ENCODE measurements at places on chromosomes 3 and 15. TPM values are rescaled to one million over a fixed set of nuclear protein-coding genes. Genes with fewer than 3 reads are reported as not detected.

DNA sequence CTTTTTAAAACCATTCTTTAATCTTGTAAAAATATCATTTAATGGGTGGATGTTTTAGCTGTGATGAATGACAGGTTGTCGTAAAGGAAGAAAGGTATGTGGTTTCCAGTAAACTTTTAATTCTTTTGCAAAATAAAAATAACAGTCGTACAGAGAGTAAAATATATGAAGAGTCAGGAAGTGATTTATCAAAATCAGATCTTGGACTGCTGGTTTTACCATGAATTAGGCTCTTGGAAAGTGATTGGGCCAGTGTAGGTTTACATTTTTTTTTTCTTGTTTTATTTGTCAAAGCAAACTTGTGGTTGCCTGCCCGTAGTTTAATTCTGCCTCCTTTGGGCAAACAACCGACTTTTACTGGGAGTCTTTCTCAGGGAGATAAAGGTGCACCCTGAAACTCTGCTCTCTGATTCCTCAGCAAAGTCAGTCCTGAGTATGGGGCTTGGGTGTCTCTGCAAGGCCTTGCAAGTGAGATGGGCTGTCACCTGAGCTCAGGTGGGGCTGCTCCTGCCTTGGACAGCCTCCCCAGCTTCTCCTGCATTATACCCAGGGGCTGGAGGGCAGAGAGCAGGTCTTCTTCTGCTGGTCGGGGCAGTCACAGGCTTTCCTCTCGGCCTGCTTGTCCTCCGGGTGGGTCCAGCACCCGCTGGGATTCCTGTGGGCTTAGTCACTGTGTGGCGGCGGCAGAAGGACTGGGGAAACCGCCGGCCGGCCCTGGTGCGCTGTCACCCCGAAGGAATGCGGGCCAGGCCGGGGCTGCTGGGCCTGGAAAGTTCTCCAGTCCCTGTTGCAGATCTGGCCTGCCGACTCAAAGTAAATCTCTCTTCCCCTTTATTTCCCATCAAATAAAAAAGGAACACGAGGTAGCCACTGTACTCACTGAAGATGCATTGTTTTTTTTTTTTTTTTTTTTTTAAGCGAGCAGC lies 79.0 kb downstream of the IGF1R start:
- no peak overlapping the region for H3K4me3 ChIP-seq
- peaks cover 9% of the 10 kb centered on the region for H3K4me1 ChIP-seq
- H3K36me3 ChIP-seq = peaks cover 8% of the 10 kb centered on the region
- H3K27me3 ChIP-seq = no peaks in the 10 kb centered on the region

DNA sequence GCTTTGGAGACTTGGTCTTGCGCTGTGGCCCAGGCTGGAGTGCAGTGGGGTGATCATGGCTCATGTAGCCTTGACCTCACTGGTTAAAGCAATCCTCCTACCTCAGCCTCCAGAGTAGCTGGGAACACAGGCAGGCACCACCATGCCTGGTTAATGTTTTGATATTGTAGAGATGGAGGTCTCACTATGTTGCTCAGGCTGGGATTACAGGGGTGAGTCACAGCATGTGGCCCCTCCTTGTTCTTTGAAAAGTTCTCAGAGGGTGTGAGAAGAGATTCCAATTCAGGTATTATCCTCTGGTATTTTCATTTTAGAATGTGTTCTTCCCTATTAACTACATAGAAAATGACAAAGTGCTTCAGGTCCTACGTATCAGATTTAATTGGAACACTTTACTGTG lies 51.9 kb upstream of the RPL32 start:
- H3K36me3 ChIP-seq = no peaks in the 10 kb centered on the region
- H3K27ac ChIP-seq = peak overlapping the region; percentile 30
- peaks cover 6% of the 10 kb centered on the region for H3K4me1 ChIP-seq

DNA sequence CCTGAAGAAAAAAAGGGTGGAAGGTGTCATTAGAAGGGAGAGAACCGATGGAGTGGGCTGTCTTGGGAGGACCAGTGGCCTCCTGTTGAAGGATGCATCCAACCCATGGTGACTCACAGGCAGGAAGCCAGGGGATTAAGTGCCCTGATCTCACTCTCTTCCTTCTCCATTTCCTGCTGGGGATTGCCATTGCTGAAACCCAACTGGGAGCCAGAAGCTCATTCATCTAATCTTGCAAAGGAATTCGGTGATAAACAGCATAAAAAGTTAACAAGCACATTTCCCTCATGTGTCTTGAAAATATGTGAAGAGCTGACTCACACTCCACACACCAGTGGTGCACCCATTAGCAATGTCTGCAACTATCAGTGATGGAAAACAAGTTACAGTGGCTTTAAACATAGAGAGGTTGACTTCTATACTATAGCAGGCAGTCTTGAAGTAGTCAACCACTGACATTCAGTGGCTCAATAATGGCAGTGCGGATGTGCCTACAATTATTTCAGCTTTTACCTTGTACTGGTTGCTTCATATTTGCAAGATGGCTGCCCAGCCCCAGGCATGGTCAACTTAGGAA lies 12.8 kb upstream of the CSRNP1 start:
- DNase-seq = no peak
- H3K27me3 ChIP-seq = no peaks in the 10 kb centered on the region
- H3K4me1 ChIP-seq = peaks cover 16% of the 10 kb centered on the region
- H3K27ac ChIP-seq = no peak overlapping the region
- H3K4me3 ChIP-seq = no peak overlapping the region

GRCh38 chr3:16675805-16676204 lies 70.6 kb upstream of the DAZL start:
- H3K27ac ChIP-seq = no peak overlapping the region
- peaks cover 1% of the 10 kb centered on the region for H3K36me3 ChIP-seq
- H3K27me3 ChIP-seq = no peaks in the 10 kb centered on the region
- no peak overlapping the region for H3K4me3 ChIP-seq
- DNase-seq = no peak

DNA sequence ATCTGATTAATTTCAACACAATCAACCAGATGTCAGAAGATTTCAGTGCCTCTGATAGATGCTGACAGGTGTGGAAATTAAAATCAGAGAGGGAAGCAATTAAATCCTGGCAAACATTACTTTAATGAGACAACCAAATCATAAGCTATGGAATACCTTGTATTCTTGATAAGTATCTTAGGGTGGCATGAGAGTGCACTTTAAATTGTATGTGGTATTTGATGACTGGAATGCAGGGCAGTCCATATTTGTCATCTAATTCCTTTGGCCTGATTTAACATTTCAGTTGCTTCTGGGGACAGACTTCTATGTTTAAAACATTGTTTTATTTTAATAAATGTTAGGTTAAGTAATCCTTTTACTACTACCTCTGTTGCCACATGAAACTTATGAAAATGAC lies 184.1 kb downstream of the LPP start:
- peaks cover 32% of the 10 kb centered on the region for H3K36me3 ChIP-seq
- no peak overlapping the region for H3K4me3 ChIP-seq
- no peak for DNase-seq

DNA sequence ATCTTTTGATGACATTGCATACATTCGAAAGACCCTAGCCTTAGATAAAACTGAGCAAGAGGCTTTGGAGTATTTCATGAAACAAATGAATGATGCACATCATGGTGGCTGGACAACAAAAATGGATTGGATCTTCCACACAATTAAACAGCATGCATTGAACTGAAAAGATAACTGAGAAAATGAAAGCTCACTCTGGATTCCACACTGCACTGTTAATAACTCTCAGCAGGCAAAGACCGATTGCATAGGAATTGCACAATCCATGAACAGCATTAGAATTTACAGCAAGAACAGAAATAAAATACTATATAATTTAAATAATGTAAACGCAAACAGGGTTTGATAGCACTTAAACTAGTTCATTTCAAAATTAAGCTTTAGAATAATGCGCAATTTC lies 16.7 kb downstream of the KCNMB3 start:
- no peaks in the 10 kb centered on the region for H3K27me3 ChIP-seq
- H3K4me1 ChIP-seq = peaks cover 6% of the 10 kb centered on the region
- DNase-seq = no peak
- no peak overlapping the region for H3K27ac ChIP-seq
- no peak overlapping the region for H3K4me3 ChIP-seq
- peaks cover 35% of the 10 kb centered on the region for H3K36me3 ChIP-seq

GRCh38 chr3:43707998-43708397 lies 17.3 kb downstream of the ABHD5 start:
- no peak for DNase-seq
- H3K36me3 ChIP-seq = peaks cover 20% of the 10 kb centered on the region
- peaks cover 11% of the 10 kb centered on the region for H3K4me1 ChIP-seq
- no peak overlapping the region for H3K27ac ChIP-seq

DNA sequence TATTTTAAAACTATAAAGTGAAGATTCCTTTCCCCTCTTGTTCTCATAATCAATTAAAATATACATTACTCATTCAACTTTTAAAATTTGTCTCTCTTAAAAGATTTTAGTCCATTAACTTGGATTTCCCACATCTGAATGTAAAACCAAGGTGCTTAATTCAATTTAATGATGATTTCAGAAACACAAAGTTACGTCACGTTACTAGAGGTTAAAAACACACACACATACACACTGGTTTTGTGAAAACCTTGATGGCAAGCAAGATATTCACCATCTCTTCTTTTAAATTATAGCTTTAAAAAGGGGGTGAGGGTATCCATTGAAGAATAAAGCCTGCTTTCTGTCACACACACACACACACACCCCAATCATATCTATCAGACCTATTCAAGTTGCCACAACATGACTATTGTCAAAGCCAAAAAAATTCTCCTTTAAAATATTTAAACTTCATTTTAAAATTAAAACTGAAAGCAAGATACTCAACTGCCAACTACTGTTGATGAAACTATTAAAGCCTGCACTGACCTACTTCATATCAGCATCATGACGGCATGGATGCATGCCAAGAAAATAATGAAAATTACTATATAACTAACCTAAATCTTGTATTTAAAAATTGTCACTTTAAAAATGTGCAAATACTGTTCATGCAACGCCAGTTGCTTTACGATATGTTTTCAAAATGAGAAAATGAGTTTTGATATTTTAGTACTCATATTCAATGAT lies 2.1 kb downstream of the RFX7 start:
- H3K36me3 ChIP-seq = peaks cover 20% of the 10 kb centered on the region
- no peak for DNase-seq
- H3K4me1 ChIP-seq = peaks cover 38% of the 10 kb centered on the region

- peaks cover 16% of the 10 kb centered on the region for H3K27me3 ChIP-seq
- no peak overlapping the region for H3K4me3 ChIP-seq
- H3K4me1 ChIP-seq = peaks cover 5% of the 10 kb centered on the region
These were observed 57.4 kb downstream of the UMPS start for GRCh38 chr3:124787476-124788195.

DNA sequence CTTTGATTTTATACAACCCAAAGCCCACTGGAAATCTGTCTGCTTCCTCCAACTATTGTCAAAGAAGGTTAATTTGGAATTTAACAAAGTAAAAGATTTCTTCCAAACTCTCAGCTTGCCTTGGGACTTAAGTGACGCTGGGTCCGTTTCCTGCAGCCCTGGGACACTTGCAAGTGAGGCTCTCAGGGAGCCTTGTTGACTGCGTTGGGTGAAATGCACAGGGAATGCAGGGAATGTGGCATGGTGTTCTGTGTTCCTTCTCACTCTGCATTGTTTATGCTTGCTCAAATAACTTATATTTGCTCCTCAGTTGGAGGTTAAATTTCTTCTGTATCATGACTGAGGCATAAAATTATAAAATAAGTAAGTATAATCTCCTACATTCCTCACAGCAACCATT lies 60.9 kb upstream of the TJP1 start:
- no peak overlapping the region for H3K27ac ChIP-seq
- DNase-seq = no peak
- no peaks in the 10 kb centered on the region for H3K4me1 ChIP-seq
- no peak overlapping the region for H3K4me3 ChIP-seq

GRCh38 chr3:14301558-14301957 lies 100.8 kb upstream of the SLC6A6 start:
- no peak for DNase-seq
- H3K27ac ChIP-seq = no peak overlapping the region
- H3K36me3 ChIP-seq = no peaks in the 10 kb centered on the region
- peaks cover 25% of the 10 kb centered on the region for H3K4me1 ChIP-seq

DNA sequence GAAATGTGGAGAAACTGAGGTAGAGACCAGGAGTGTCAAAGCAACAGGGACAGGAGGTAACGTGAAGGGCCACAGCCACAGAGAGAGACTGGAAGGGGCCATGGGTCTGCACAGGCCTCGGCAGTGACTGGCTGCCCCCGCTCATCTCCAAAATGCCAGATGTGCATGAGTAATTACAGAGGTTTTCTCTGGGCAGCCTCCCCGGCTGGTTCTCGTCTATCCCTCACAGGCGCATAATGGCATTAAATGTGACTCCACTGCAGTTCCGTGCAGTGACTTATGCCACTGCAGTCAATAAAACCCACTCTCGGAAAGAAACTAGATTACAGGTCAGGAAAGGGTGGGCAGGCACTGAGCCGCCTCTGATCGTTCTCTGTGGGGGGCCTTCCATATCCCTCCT lies 74.7 kb downstream of the WDR76 start:
- H3K27ac ChIP-seq = no peak overlapping the region
- H3K27me3 ChIP-seq = no peaks in the 10 kb centered on the region
- peaks cover 1% of the 10 kb centered on the region for H3K36me3 ChIP-seq

GRCh38 chr3:127744875-127745274 lies 72.1 kb downstream of the ABTB1 start:
- no peak overlapping the region for H3K4me3 ChIP-seq

GRCh38 chr15:58574631-58575030 lies 142.8 kb downstream of the LIPC start:
- H3K4me1 ChIP-seq = peaks cover 4% of the 10 kb centered on the region
- H3K36me3 ChIP-seq = peaks cover 7% of the 10 kb centered on the region
- no peak overlapping the region for H3K4me3 ChIP-seq
- no peaks in the 10 kb centered on the region for H3K27me3 ChIP-seq

DNA sequence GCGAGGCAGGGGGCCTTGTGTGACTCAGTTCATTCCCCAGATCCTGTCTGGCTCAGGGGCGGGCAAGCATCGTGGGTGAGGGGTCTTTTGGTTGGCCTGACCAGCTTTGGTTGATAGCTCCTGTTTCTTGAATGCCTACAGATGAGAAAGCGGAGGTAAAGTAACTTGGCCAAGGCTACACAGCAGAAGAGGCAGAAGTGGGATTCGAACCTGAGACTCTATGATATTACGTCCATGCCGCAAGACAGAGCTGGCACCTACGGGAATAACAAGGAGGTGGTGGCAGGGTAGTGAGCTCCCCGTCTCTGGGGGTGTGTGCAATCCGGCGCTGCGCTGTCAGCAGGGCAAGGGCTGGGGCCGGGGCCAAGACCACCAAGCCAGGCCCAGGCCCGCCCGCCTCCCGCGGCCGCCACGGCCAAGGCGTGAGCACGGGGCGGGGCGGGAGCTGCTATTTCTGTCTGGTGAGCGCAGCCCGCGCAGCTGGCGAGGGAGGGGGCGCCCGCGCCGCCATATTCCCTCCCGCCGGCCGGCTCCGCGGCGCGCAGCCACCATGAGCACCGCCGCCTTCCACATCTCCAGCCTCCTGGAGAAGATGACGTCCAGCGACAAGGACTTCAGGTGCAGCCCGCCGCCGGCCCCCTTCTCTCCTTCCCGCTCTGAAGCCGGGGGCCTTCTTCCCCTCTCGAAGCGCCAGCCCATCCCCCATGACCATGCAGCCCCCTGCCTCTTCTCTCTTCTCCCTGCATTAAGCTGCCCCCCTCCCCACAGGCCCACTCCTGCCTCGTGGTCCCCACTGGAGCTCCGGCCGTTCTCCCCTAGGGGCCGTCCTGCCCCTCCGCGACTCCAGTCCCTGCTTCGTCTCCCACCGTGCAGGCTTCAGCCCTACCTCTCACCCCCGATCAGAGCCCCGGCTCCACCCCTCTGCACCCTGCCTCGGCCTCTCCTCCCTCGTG lies at the start of gene CAND2:
TSS of gene CAND2 (plus strand) at position 510 of the 953 bp plus-strand sequence. CDS start at position 551, 41 bp downstream.
- H3K27me3 ChIP-seq = peaks cover 24% of the 10 kb centered on the region
- peak; percentile 47 for DNase-seq
- H3K36me3 ChIP-seq = no peaks in the 10 kb centered on the region
- peak within 1 kb of the TSS; percentile 73 for H3K4me3 ChIP-seq

CLDN16 gene
- not detected for total RNA-seq

ABI3BP gene
- not detected for total RNA-seq

CTXN2 gene
- total RNA-seq = not detected

SEC61A1 gene
- 119 TPM for total RNA-seq

MYO5C gene
- 1.6 TPM for total RNA-seq

MTHFS gene
- 32.0 TPM for total RNA-seq

SNX1 gene
- 126 TPM for total RNA-seq

WDR72 gene
- not detected for total RNA-seq

ADCY5 gene
- not detected for total RNA-seq
